ENCODE measurements at places on chromosomes 16 and 17.

DNA sequence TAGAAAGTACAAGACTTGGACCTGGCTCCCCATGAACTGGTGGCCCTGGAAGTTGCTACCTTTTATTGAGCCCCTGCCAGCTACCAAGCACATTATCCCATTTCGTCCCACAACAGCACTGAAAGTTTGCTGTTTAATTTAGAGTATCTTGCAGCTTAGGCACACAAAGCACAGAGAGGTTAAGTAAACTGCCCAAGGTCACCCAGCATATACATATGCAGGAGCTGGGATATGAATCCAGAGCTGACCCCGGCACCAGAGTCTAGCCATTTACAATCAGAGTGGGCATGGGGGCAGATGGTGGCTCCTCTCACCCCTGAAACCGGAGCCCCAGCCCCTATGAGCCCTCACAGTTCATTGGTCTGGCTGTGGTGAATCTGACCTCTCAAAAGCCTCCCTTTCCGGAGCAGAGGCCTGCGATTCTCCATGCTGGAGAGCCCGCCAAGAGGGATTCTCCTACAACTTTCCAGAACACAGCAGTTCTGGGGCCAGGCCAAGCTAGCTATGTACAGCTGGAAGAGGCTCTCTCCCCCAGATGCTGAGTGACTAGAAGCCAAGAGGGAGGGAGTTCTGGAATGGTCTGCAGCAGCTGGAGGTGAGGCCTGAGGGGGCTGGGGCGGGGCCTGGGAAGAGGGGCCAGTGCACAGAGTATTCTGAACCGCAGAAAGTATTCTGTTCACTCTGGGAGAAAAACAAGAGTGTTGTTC lies 58.3 kb downstream of the SREBF1 start:
- no peak for DNase-seq

GRCh38 chr17:40448639-40449261 lies 5.5 kb downstream of the IGFBP4 start:
- no peak for DNase-seq

DNA sequence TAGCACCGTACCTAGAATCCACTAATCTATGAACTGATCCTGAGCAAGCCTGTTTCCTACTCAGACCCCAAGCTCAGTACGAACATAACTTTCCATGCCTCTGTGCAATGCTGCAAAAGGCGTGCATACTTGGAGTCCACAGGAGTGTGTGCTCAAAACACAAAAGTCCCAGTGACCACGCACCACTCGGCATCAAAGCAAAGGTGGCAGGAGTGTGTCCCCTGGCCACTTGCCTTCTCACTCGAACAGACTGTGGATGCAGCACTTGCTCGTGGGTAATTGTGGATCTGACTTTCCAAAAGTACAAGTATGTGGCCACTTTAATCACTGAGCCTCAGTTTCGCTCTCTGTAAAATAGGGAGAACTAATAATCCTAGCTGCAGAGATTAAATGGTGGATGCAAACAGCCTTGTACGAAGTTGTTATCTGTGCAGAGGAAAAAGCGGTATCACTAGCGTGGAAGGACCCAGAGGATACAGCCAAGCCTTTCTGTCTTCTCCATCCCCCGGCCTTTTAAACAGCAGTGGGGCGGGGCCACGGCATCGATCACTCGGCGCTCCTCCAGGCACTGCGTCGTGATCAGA lies 311 bp upstream of the KDM8 start:
- DNase-seq = peak; percentile 96

GRCh38 chr16:1884155-1884760 lies 12.3 kb upstream of the MEIOB start:
- DNase-seq = no peak

GRCh38 chr16:5903832-5904231 lies 806.2 kb upstream of the EEF2KMT start:
- DNase-seq = no peak

GRCh38 chr16:52095471-52095870 lies 451.5 kb downstream of the TOX3 start:
- no peak for DNase-seq

GRCh38 chr17:61425682-61426481 lies 26.2 kb downstream of the TBX2 start:
- DNase-seq = peak; percentile 53

GRCh38 chr17:68298601-68299000 lies 7.3 kb downstream of the ARSG start:
- no peak for DNase-seq

DNA sequence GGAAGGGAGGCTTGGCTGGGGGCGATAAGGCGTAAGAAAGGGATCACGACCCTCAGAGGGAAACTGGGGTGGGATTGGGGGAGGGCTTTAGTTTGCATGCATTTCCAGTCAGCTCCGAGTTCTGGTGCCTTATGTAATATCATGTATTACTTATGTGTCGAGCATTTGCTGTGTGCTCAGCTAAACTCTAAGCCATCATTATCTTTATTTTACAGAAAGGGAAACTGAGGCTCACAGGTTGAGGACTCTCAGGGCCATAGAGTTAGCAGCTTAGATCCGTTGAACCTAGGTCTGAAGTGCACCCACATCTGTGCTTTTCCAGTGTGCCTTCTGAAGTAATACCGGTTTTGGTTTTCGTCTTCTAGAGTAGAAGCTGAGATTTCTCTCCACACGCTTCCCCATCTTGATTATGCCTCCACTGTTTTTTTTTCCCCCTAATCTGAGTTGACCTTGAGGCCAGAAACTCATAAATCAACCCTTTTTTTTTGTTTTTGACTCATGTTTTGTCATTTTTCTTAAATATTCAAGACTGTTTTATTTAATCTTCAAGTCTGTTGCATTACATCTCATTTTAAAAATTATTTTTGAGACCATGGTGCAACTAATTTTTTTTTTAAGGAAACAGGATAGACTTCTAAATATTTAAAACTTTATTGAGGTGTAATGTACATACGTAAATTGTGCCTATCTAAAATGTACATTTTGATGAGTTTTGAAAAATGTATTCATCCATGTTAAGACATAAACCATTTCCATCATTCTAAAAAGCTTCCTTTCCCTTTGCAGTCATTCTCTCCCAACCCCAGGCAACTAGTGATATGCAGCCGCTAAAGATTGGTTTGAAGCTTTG lies 741 bp downstream of the CYB5B start:
- no peak for DNase-seq

- no peak for DNase-seq
Measured at GRCh38 chr16:5196204-5196603, 98.6 kb upstream of the EEF2KMT start.

GRCh38 chr16:24381470-24382118 lies 125.5 kb downstream of the CACNG3 start:
- no peak for DNase-seq

DNA sequence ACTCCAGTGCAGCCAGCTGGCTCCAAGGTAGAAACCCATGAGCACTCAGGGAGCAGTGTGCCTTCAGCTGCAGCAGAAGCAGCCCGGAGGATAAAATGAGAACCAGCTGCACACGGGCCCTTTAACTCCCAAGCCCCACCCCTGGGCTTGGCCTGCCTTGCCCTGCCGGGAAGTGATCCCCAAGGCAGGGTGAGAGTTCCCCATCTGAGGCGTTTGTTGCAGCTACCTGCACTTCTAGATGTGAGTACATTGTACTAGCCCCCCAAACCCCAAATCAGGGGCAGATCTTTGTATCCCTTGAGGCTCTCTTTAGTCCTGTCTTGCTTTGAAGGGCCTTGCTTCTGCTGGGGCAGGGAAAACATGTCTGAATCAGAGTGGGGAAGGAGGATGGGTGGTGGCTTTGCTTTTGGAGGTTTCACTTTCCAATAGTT lies at the start of gene MVP:
MVP (plus strand) TSS at position 192 of the 431 bp plus-strand sequence. CDS start 10,088 bp downstream, outside the sequence.
- no peak for DNase-seq

DNA sequence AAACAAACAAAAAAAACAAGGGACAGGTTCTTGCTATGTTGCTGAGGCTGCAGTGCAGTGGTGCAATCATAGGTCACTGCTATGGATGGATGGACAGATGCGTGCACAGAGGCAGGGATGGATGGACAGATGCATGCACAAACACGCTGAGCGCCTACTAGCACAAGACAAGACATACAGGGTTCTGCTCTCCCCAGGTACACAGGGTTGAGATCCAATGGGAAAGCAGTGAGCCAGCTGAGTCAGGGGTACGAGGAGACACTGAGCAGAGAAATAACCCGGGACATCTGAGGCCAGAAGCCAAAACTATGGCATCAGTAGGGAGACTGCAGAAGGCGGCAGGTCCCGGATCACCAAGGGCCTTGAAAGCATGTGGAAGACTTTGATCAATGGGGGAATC lies 6.2 kb downstream of the IL32 start:
- DNase-seq = no peak

DNA sequence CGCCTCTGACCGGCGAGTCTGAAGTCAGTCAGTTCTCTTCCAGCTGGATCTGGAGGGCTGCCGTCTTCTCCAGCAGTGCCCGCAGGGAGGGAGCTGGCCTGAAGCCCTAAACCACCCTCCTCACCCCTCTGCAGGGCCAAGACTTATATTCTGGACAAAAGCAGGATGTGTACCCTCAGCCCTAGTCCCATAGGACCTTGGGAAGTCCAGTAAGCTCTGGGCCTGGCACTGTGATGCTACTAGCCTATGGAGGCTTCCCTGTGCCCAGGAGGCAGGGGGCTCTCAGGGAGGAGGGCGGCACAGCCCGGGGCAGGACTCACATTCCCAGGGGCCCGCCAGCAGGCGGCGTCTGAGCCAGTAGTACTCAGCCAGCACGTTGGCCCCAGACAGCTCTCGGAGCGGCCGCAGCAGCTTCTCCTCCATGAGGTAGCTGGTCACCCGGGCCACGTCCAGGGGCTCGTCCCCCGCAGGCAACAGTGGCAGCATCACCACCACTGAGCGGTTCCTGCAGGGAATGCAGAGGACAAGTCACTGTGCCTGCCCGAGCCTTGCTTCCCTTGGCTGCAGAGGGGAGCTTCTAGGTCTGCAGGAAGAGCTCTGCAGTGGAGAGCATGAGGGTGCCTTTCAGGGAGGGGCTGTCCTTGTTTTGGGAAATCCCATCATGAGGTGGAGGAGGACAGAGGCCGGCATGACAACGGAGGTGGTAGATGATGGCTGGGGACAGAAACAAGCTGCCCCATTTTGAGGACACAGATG lies 41.7 kb downstream of the RMI2 start:
- peak; percentile 87 for DNase-seq

DNA sequence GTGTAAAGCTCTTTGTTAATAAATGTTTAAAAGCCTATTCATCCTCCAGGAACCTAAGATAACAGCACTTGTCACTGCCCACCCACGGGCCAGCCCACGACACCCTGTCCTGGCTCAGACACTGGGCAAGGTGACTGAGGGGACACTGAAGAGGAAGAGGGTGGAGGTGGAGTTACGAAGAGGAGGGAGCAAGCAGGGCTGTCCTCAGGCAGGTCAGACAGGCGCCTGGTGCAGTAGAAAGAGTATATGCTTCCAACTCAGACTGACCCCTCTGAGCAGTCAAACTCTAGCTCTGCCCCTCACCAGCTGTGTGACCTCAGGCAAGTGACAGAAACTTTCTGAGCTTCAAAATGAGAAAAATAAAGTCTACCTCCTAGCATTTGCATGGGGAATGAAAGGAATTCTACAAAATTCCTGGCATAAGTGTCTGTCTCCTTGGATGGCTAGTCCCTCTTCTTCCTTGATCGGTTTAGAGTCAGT lies 22.8 kb downstream of the TEX2 start:
- DNase-seq = peak; percentile 49

DNA sequence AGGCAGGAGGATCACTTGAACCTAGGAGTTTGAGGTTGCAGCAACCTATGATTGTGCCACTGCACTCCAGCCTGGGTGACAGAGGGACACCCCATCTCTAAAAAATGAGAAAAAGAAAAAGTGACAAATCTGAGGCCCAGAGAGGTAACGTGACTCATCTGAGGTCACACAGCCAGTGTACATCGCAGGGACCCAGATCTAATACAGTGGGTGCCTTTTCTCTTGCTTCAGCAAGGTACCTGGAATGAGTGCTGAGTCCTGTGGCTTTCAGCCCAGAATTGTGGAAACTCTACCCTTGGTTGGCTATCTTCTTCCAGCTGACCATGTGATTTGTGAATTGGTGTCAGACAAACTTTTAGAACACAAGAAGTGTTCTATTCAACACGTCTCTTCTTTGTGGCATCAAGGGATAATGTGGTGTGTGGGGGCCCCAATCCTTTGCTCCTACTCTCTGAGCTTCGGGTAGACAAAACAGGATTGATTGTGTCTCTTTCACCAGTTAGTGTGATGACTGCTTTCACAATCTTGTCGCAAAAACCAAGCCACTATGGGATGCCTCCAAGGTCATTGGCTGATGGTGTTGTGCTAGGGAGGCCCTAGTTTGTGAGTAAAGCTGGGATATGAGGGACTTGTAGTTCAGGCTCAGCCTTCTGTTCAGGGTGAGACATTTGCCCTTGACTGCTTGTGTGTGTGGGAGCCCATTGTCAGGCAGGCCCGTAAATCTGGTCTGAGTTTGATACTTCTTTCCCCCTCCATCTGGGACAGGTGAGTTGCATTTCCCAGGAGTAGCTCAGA lies 71.0 kb downstream of the MSI2 start:
- DNase-seq = no peak

- peak; percentile 47 for DNase-seq
Measured at GRCh38 chr16:30637944-30638343, 12.8 kb upstream of the PRR14 start.

- DNase-seq = no peak
Measured at GRCh38 chr17:82863941-82864712, 24.3 kb upstream of the ZNF750 start.

GRCh38 chr17:41015454-41015853 lies 6.5 kb upstream of the KRTAP3-1 start:
- DNase-seq = no peak

GRCh38 chr17:31558748-31559583 lies 167.5 kb downstream of the RAB11FIP4 start:
- peak; percentile 85 for DNase-seq

GRCh38 chr17:31748881-31749280 lies 110.2 kb downstream of the COPRS start:
- DNase-seq = no peak

DNA sequence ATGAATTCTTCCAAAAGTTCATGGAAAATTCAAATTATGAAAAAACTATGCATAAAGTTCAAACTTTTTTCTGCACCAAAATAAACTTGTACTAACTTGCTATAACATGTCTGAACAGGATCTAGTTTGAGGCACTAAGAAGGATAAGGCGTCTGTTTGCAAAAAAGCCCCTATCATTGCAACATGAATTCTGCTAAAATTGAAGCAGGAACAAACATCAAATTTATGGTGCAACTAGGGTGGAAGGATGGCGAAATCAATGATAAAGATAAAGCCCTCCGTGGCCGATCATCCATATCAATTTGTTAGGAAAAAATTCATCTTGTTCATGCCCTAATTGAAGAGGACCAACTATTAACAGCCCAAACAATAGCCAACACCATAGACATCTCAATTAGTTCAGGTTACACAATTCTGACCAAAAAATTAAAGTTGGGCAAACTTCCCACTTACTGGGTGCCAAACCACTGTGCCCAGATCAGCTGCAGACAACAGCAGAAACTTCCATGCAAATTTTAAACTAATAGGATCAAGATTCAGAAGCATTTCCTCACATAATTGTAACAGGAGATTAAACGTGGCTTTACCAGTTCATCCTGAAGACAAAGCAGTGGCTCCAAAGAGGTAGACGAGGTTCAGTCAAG lies 12.9 kb downstream of the IL21R start:
- no peak for DNase-seq

Data from neural progenitor cell (in vitro differentiated cells).